ENCODE measurements at places on chromosomes 4 and X. TPM values are rescaled to one million over a fixed set of nuclear protein-coding genes. Genes with fewer than 3 reads are reported as not detected.

The FGF5 gene
- polyA plus RNA-seq, result 0.10 TPM

The SLC9A7 gene
- 4.7 TPM for polyA plus RNA-seq

The C1GALT1C1 gene
- 37.8 TPM for polyA plus RNA-seq

The MAB21L2 gene
- not detected for polyA plus RNA-seq

The NXF2B gene
- 0.69 TPM for polyA plus RNA-seq

The FDCSP gene
- 0.76 TPM for polyA plus RNA-seq

The CT45A10 gene
- not detected for polyA plus RNA-seq

The ASB9 gene
- 15.1 TPM for polyA plus RNA-seq

The BTK gene
- 2.4 TPM for polyA plus RNA-seq

The FAM47E gene
- 10.4 TPM for polyA plus RNA-seq

The GABRE gene
- 4.1 TPM for polyA plus RNA-seq

The GAGE13 gene
- polyA plus RNA-seq, result not detected

The SHROOM3 gene
- polyA plus RNA-seq, result 31.1 TPM

The C4orf54 gene
- polyA plus RNA-seq, result 0.59 TPM

The TRO gene
- 87.2 TPM for polyA plus RNA-seq

DNA sequence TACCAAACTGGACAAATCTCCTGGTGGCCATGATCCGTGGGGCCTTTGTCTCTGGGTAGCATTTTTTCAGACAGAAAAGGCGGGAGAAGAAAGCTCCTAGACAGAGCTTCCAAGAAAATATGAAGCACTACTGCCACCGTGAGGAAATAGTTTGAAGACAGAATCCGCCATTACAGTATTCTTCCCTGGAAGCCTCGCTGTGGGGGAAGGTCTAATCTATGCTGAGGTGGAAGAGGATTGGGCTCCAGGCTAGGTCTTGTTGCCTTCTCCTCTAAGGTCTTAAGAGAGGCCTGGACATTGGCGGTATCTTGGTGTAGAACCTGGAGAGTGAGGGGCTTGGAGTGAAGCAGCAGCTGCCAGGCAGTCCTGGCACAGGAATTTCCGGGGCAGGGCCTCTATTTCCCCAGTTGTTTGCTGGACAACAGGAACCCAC, 218.9 kb downstream of the OR13H1 start:
- no peak for DNase-seq

- no peak for DNase-seq
These were observed 75.0 kb downstream of the PTTG2 start for GRCh38 chr4:38034986-38035882.

- DNase-seq, result no peak
These were observed 90.6 kb downstream of the DCAF8L2 start for GRCh38 chrX:27680726-27681125.

DNA sequence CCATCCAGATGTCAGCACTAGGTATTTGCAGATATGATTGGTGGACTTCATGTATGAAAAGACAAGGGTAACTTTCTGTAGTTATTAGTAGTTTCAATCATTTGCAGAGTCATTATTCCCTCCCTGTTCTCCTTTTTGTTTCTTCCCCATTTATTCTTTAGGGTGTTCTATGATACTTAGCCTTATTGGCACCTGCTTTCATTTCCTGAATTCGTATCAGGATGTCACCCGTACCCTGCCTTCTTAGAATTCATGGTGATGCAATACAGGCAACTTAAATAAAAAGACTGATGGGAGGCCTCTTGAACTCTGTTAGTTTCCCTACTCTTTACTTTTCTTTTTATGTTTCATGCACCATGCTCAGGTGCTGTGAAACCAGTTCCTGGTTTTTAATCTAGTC, 24.2 kb downstream of the MAGED1 start:
- DNase-seq, result no peak

DNA sequence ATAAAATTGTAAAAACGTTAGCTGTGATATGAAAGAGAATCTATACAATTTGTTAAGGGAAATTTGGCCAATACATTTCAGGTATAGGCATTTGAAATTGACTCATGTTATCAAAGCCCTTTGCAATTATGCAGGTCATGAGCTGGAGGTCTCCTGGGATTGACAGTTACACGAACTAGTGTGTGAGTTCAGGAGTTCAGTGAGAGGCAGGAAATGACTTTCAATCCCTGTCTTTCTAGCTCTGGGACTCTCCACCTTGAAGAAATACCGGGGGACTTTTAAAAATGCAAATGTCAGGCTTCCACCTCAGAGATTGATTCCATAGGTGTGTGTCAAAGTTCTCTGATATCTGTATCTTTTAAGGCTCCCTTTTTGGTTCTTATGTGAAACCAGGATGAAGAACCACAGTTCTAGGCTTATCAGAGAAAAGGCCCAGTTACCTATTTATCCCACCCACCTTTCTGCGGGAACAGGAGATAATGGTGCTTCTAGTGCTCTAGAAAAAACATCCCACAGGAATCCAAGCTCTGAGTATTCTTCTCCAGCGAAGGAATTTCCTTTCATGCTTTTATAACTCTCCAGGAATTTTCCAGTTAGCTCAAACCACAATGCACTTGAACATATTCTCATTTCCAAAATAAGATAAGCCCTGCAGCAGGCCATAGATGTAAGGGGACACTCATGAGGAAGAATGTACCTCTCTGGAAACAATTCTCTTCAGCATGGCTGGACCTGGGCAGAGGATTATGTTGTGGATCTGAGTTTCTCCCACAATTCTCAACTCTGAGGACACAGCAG, 501.0 kb downstream of the IDS start:
- DNase-seq, result no peak

DNA sequence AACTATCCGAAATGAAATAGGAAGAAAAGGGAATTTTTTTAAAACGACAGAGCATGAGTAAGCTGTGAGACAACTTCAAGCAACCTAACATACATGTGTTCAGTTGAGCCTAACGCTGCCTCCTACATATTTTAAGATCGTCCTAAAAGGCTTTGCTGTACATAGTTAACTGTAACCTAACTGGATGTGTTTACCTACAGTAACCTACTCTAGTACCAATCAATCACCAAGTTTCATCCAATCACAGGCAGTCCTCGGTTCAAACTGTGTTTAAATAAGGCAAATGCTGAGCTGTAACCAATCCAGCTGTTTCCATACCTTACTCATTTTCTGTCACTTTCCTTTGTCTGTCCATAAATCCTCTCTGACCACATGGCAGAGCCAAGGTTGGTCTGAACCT, 17.1 kb downstream of the RCHY1 start:
- DNase-seq, result no peak

- no peak for DNase-seq
These were observed 778 bp downstream of the C1QTNF7 start for GRCh38 chr4:15428611-15429010.

DNA sequence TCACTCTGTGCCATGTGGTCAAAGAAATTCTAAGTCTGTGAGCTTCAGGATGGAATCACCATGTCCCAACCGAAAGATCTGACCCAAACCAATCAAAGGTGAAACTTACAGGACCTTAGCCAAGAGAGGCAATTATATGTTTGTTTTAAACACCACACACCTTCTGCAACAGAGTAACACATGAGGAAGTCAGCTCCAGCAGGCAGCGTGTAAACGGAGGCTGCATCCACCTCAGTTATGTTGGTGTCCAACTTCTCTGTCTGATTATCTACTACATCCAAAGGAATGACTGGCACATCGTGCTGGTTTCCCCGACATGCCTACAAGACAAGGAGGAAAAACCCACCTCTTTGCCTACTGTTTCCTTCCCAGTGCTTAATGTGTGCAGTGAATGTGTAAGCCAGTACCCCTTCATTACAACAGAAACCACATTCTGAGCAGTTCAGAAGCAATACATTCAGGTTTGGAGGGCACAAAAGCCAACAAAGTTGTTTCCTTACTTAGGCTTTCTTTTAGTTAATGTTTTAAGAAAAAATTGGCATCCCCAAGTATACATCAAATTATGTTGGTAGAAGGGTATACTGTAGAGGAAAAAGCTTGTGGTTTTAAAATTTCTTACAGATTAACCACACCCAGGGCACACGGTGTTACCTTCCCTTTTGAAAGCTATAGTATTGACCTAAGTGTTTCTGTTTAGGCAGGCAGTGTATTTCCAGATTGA, 12.4 kb downstream of the CASP6 start:
- DNase-seq, result no peak

DNA sequence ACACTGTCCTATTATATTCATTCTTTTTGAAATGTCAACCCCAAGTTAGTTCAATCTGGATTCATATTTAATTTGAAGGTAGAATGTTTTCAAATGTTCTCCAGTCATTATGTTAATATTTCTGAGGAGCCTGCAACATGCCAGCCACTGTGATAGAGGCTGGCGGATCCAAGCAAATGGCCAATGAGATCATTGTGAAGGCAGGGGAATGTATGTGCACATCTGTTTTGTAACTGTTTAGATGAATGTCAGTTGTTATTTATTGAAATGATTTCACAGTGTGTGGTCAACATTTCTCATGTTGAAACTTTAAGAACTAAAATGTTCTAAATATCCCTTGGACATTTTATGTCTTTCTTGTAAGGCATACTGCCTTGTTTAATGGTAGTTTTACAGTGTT, 1.6 kb downstream of the CXCL1 start:
- DNase-seq, result no peak

- no peak for DNase-seq
These were observed 101.2 kb downstream of the CBR4 start for GRCh38 chr4:168908851-168909273.

GRCh38 chr4:22348410-22348809, 167.5 kb downstream of the ADGRA3 start:
- DNase-seq, result no peak

DNA sequence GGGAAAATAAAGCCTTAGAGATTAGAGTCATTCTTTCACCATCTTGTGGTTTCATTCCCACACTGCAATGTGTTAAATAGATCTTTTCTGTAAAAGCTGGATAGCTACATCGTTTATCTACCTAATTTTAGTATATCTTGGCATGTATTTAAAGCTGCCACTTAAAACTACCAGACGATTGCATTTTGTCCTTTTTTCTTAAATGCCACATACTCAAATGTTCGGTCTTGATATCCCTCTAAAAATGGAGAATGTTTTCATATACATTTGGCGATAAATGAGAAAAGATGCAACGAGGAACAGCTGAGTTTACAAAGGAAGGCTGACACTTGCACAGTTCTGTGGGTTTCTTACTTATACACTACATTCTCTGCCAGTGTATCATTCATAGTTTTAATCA, 148.3 kb downstream of the CENPC start:
- DNase-seq, result no peak

GRCh38 chrX:18455384-18455783, 30.0 kb downstream of the CDKL5 start:
- DNase-seq, result no peak

DNA sequence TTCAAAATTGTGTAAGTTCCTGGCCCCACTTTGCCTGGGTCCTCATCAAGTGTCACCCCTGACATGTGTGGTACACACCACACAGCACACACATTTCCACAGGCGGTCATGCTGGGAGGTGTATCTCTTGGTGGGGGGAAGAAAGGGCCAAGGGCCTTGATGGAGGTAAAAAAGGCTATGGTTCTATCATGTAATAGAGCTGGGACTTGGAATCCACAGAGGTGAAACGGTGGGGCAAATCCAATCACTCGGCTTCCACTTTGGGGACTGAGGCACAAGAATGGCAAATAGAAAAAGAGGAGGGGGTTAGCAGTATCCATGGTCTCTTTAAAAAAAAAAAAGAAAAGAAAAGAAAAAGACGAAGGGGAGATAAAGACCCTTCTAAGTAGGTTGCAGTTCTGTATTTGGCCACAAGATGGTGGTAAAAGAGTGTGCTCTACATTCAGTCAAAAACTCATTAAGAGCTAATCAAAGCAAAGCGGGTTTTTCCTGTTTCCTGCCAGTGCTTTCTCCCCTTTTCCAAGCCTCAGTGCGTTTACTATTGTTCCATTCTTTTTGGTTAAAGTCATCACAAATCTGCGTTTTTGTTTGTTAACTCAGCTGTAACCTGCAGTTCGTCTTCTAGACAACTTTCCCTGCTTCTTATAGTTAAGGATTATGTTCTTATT, 37.0 kb upstream of the ATP6AP2 start:
- peak; percentile 55 for DNase-seq

DNA sequence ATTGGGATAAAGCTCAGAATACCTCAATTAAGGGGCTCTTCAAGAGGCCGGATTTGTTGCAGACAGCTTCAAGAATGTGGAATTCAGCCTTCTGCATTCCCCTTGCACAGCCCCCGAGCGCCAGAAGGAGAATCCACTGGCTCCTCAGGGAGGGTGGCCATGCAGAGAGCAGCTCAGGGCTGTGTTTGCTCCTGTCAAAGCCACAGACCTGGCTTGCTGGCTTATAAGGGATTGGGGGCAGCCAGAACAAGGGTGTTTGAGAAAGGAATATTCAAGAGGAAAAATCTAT, 36.8 kb downstream of the ING2 start:
- no peak for DNase-seq

GRCh38 chr4:11497212-11497806, 68.6 kb upstream of the HS3ST1 start:
- no peak for DNase-seq

- DNase-seq, result no peak
These were observed 13.1 kb downstream of the DDIT4L start for GRCh38 chr4:100177126-100177525.

- no peak for DNase-seq
These were observed 45.9 kb upstream of the RHOH start for GRCh38 chr4:40150932-40151331.

GRCh38 chr4:152864361-152864760, 71.8 kb upstream of the FHDC1 start:
- DNase-seq, result no peak

GRCh38 chrX:135605906-135606305, 85.4 kb downstream of the INTS6L start:
- no peak for DNase-seq

GRCh38 chr4:83644677-83645659, 109.1 kb downstream of the GPAT3 start:
- DNase-seq, result no peak

- no peak for DNase-seq
These were observed 345.3 kb downstream of the GABRG1 start for GRCh38 chr4:45778514-45778913.

DNA sequence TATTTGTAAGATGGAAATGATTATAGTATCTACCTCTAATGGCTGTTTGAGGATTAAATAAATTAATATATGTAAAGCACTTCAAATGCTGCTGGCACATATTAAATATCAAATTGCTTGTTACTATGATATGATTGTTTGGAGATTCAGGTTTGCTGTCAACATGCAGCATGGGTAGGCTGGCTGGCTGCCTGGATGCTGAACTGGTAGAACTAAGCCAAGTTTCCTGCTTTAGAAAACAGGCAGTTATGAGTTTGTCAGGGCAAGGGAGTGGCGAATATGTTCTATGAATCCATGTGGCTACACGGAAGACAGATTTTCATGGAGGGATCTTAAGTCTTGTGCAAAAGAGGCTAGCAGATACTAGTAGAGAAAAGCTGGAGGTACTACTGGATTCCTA, 239.6 kb downstream of the GBA3 start:
- DNase-seq, result no peak

DNA sequence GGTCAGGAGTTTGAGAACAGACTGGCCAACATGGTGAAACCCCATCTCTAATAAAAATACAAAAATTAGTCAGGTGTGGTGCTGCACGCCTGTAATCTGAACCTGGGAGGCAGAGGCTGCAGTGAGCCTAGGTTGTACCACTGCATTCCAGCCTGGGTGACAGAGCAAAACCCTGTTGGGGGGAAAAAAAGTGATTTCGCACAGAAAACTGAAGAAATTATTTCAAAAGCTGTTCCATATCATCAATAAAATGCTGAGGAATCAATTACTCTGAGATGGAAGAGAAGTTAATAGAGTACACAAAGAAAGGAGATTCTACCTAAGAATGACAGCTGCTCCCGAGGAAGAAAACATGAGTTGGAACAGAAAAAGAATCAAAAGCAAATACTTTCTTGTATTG, 95.9 kb downstream of the PDGFC start:
- DNase-seq, result no peak

All from right renal cortex interstitium (tissue), 3 donors.